Placental pericyte (primary cell): ENCODE measurements at places on chromosomes 6 and 20. TPM values are rescaled to one million over a fixed set of nuclear protein-coding genes. Genes with fewer than 3 reads are reported as not detected.

Gene APCDD1L
- total RNA-seq: 3.5 and 30.2 TPM in 2 replicates

Gene TRIM15
- not detected in 2 replicates for total RNA-seq

Gene CD93
- 0.43 TPM in 1 of 2 replicates, not detected in the other for total RNA-seq

Gene TP53TG5
- not detected in 2 replicates for total RNA-seq

Gene TMC2
- not detected in 2 replicates for total RNA-seq

Gene KIF13A
- total RNA-seq: 35.7 and 47.0 TPM in 2 replicates

Gene SIRPA
- 14.9 and 51.4 TPM in 2 replicates for total RNA-seq

Gene SNAI1
- total RNA-seq: 1.1 and 2.1 TPM in 2 replicates

Gene ELOVL2
- total RNA-seq: 0.43 and 32.8 TPM in 2 replicates

Gene F13A1
- under 0.01 and 1.0 TPM in 2 replicates for total RNA-seq
